Umbilical cord (tissue), 2 donors: ENCODE measurements at places on chromosomes 12 and 14.

- no peak for DNase-seq
These were observed 886.7 kb downstream of the NRXN3 start for GRCh38 chr14:79056879-79057278.

DNA sequence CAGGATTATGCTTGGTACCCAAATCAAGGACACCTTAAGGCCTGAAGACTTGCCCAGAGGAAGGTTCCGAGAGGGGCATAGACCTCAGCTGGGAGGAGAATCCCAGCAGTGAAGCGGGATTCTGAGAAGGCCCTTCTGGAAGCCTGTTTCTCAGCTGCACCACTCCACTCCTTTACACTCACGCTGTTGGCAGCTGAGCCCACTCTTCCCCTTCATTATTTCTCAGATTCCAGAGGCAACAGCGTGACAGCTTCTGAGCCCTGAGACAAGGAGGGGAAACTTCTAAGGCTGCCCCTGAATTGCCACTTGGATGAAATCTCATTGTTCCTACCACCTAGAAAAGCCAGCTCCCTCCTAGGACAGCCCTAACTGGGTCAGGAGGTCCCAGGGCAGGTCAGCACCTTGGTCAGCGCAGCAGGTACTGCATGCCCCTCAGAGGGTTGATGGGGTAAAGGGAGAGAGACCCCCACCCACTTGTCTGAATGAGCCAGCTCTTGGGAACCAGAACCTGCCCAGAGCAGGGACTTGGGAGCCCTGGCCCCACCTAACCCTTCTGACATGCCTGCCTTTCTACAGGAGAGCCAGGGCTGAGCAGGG is 53.9 kb downstream of the ISCA2 start:
- DNase-seq, result no peak

DNA sequence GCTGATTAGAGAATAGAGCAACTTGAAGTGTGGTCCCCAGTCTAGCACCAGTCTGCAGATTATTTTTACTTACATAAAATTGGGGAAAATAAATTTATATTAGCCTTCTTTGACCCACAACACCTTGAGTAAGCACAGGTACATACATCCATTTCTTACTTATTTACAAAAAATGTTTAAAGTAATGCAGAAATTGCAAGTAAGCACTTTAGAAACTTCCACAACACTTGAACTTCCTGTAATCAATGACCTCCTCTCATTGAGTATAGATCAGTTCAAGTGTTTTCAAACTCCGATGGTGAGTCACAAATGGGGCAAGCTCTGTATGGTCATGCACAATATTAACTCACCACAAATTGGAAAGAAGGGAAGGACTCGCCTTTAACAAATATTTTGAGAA is 83.3 kb downstream of the KIF21A start:
- no peak for DNase-seq

- no peak for DNase-seq
These were observed 420.7 kb downstream of the DAD1 start for GRCh38 chr14:22168092-22168955.

DNA sequence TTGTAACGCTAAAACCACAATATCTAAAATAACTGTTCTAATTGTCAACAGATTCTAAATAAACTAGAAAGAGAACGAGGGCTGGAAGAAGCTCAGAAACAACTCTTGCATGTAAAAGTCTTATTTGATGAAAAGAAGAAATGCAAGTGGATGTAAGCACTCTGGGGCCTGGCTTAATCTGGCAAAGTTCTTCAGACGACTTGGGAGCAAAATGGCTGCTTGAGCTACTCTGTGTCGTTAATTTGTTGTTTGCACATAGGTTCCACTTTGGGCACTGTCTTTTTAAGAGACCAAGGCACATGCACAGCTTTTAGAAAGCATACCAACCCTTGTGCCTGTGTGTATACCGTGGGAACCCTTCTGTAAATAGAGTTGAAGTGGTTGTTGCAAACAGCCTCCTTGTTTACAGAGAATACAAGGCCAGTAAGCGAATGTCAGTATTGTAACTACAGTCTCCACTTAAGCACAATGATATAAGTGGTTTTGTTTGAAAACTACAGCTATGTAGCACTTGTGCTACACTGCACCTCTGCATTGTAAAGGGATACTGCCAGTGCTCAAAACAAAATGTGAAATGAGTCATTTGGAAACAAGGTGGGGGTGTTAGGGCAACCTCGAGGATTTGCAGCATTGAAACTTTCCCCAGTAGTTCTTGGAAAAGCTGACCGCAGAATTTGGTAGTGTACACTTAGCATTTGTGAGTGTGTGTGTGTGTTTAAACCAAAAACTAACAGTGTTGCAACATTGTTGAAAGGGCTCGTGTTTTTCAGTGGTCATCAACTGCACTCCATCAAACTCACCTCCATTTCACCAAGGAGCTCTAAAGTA is 154.3 kb downstream of the CEP83 start:
- DNase-seq, result no peak

DNA sequence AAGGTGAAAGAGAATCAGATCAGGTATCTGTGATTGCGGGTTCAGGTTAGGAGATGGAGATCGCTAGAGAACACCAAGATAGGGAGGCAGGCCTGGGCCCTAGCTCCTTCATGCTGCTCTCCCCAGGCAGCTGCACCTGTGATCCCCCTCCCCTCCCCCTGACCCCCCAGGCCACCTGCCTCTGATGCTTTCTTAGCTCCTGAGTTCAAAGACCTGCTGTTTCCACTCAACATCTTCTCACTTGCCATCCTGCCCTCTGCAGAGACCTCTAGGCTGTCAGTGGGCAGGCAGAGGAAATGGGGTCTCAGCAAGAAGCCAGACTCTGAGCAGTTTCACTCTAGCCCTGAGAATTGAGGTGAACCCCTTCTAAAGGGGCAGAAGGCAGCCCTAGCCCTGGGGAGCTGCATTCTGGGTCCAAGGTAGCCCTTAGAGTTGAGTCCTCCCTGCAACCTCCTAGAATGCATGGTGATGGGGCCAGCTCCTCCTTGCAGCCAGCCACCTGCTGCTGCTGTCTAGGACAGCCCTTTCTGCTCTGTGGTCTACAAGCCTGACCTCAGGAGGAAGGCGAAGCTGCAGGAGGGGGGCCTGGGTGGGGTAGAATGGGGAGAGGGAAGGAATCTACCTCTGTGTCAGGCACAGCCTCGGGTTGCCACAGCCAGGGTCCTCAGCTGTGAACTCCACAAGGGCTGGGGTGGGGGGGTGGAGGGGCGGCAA is 6.4 kb upstream of the SLC48A1 start:
- no peak for DNase-seq

DNA sequence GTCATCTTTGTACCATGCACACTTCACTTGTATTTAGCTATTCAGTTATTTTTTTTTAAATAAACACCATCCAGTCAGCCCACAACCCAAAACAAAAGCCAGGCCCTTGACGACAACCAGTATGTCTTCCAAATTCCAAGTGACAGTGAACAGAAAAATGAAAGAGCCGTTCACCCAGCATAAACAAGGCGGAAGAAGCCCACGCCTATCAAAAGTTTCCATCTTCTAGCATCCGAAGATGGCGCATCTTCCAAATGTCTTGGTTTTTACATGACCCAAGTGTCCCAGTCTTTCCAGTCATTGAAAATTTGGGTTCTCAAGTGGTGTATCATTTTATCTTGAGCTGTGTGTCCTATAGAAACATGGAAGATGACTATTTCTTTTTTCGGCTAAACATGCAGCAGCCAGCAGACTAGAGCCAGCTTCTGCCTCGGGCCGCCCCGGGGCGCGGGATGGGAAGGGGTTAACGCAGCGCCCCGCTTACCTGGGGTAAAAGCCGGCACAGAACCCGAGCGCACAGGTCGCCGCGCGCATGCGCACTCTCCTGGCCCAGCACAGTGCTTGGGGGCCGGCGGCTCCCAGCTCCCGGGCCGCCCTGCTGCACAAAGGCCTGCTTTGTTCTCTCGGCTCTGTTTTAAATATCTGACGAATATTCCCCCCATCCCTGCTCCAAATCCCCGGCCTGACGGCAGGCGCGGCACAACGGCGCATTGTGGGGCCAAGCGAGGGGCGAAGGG is 164.8 kb downstream of the ZFP36L1 start:
- DNase-seq, result peak; percentile 70

DNA sequence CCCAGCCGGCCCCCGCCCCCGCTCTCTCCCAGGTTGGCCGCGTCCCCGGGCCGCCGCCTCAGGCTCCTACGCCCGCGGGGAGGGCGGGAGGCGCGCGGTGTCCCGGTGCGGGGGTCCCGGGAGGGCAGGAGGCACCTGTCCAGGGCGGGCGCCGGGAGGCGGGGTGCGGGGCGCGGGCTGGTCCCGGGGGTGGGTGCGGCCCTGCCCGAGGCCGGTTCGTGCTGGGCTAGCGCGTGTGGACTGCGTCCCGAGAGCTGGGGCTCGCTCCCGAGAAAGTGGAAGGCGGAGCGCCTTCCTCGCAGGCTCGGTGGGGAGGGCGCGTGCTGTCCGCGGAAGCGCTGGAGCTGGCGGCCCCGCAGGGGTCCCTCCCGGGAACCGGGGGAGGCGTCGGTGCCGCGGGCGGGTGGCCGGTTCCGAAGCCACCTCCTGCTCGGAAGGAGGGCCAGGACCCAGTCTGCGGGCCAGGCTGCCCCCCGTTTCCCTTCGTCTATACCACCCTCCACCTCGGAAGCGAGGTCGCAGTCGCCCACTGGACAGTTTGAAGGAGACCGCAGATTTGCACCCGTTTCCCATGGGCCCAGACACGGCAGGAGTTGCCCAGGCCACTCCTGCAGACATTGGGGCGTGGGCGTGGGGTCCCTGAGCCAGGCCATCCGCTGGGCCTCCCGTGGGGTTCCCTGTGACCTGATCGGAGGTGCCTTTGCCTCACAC is 636 bp downstream of the ZFYVE21 start:
- DNase-seq, result no peak

GRCh38 chr12:106889950-106890626 is 65.6 kb upstream of the TMEM263 start:
- no peak for DNase-seq
